ENCODE measurements at places on chromosomes 2 and 18. TPM values are rescaled to one million over a fixed set of nuclear protein-coding genes. Genes with fewer than 3 reads are reported as not detected.

PSMA8 gene
- total RNA-seq: not detected

LRRTM4 gene
- total RNA-seq: not detected

POTEE gene
- not detected for total RNA-seq

SDC1 gene
- 27.3 TPM for total RNA-seq

BOD1L2 gene
- not detected for total RNA-seq

MOGAT1 gene
- not detected for total RNA-seq

NOTO gene
- total RNA-seq: not detected

DSG4 gene
- total RNA-seq: not detected

TPO gene
- not detected for total RNA-seq

CRYBA2 gene
- total RNA-seq: not detected

PROKR1 gene
- 0.11 TPM for total RNA-seq

RNF103 gene
- 40.9 TPM for total RNA-seq

SERPINB10 gene
- total RNA-seq: not detected

CCL20 gene
- not detected for total RNA-seq

PDE1A gene
- total RNA-seq: 89.0 TPM

GAL3ST2 gene
- total RNA-seq: 0.26 TPM

CCDC121 gene
- total RNA-seq: 2.3 TPM

D2HGDH gene
- total RNA-seq: 11.8 TPM

XIRP2 gene
- total RNA-seq: not detected

ASPRV1 gene
- total RNA-seq: 0.54 TPM

BCL2L11 gene
- total RNA-seq: 7.2 TPM

RBM43 gene
- total RNA-seq: 26.4 TPM

GREB1L gene
- under 0.01 TPM for total RNA-seq

CDKL4 gene
- total RNA-seq: 3.7 TPM

ZNF892 gene
- 8.2 TPM for total RNA-seq

OR6B2 gene
- total RNA-seq: not detected

Measured in articular chondrocyte of knee joint (primary cell).